Cardiac fibroblast (primary cell): ENCODE measurements at places on chromosomes 13 and 19.

DNA sequence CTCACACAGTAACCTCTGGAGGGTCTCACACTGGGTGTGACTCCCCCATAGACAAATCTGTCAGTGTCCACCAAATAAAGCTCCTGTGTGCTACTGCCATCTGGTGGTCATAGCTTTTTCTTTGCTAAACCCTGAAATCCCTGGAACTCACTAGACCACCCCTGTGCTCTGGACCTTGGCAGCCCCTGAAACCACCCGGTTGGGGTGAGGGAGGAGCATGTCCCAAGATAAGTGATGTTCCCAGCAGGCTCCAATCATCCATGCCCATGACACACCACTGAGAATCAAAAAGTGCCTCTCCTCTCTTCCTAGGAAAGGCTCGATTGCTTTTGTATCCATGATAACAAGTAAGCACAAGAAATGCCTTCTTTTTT, 6.5 kb upstream of the HSD17B14 start:
- peak; percentile 68 for DNase-seq

- no peak for DNase-seq
Measured at GRCh38 chr19:41926763-41927496, 1.3 kb downstream of the ERFL start.

GRCh38 chr13:70960841-70961443, 852.7 kb upstream of the KLHL1 start:
- peak; percentile 48 for DNase-seq

DNA sequence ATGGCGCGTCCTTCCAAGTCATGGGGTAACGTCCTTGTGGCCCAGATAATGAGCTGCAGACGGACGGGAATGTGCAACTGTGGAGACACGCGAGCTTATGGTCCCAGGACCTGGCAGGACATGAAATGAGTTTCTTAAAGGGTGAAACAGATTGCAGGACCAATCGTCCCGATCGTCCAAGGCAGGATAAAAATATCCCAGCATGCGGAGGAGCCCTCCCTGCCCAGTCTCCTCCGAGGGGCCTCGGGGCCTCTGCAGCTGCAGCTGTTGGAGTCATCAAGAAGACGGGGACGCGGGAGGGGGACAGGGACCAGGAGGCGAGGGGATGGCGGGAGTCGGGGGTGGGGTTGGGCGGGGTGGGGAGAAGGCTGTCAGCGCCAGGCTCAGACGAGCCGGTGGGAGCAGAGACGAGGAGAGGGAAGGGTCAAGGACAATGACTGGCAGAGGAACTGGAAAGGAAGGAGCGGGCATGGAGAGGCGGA, 14.4 kb upstream of the GARIN5A start:
- no peak for DNase-seq

GRCh38 chr19:49771674-49772139, 4.9 kb downstream of the AP2A1 start:
- DNase-seq = no peak

GRCh38 chr13:104987621-104988020, 1547.8 kb downstream of the EFNB2 start:
- DNase-seq = no peak

GRCh38 chr19:27833031-27833430, 1379.9 kb downstream of the UQCRFS1 start:
- peak; percentile 7 for DNase-seq

DNA sequence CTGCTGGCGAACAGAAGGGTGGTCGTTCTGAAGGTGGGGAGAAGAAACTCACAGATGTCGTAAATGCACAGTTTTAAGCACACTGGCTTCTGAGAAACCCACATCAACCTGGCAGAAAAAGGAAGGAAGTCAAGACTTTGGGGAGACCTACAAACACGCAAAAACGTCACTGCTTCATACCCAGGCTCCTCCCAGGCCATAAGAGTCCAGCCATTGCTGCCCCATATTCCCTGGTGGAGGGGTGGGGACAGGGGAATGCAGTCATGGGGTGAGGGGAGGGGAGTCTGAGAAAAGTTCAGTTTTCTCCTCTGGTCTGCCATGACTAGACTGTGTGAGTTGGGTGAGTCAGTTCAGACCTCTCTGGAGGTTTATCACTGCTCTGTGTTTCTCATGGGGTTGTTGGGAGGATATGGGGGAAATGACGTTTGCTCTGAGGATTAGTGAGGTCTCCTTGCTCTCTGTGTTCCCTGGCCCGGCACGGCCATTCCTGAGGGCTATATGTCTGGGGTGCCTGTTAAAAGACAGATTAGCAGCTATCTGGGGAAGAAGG, 139.0 kb downstream of the FLT1 start:
- DNase-seq = peak; percentile 93

DNA sequence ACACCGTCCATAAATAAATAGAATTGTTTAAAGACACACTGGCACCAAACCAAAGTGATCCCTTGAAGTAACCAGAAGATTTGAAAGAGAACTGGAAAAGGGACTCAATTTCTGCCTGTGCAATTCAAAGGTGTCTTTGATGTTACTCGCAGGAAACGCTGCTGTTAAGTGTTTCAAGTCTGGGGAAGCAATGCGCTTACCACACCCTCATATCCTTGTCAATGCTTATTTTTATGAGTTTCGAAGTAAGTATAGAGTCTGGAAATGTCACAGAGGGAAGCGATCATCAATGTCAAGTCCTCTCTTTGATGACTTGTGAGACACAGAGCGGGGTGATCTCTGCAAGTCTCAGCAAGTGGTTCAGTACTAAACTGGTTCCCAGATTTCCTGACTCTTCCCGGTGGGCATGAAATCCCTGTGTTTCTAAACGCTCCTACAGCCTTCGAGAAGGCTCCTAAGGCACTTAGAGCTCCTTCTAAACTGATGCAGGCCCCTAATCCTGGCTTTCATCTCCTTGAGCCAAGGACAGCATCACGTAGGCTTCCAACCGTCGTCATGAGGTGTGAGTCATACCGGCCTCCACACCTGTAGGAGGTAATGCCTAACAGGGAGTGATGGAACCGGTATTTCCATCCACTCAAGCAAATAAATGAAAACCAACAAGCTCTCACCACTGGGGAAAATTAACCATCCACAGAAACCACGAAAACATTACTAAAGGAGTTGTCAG, 22.8 kb downstream of the SYDE1 start:
- DNase-seq = no peak

DNA sequence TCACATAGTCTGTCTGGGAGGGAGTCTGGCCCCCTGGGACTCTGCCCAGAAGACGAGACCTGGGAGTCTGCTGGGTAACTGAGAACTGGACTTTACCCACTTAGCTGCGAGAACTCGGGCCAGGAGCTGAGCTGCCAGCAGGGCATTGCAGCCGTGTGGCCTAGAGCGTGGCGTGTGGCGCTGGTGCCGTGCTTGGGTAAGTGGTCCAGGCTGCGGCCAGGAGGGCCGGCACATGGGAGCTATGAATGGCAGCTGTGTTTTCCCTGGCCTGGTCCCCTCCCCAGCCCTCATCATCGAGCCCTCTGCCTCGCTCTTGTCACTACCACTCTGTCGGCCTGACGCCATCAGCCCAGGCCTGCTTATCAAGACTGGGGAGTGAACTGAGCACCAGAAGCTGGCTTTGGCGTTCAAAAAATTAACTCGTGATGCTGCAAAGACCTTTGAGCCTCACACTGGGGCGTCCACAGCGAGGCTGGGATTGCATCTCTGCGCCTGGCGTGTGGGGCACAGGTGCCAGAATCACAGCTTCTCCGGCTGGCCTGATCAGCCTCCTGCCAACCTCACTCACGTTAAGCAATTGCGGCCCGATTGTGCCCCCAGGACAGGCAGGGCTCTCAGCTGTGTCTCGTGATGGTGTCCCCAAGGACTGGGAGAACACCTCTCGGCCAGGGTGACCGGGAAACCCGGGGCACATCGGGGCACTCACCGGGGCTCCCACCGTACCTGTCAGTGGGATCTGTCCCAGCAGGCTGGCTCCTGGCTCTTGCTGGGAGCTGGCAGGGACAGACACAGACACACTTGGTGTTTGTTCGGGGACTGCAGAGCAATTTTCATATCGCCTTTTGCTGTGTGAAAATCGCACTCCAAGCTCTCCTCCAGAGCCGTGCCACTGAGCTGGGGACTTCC, 85.9 kb downstream of the KDM4B start:
- no peak for DNase-seq

DNA sequence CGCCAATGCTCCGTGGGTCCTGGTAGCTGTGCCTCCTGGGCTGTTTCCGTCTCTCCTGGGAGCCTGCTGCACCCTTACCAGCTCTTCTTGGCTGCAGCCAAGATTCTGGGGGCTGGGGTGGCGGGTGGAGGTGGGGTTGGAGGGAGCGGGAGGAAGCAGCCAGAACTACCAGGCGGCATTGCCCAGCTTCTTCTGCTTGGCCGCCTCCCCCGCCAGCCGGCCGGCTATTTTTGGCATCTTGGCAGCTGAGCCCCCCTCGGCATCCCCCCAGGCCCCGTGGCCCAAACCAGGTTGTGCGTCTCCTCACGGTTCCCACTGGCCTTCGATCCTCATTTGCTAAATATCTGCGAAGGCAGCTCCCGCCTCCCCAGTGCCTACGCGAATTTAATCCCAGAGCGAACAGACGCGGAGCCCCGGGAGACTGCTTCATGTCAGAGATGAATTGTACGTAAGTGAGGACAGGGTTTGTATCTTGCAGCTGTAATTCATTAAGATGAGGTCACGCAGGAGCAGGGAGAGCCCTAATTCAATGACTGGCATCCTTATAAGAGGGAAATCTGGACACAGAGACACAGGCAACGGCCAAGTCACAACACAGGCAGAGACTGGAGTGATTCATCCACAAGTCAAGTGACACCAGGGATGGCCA, 12.8 kb upstream of the PEAK3 start:
- DNase-seq = peak; percentile 74

GRCh38 chr19:17579661-17580244, 24.3 kb downstream of the COLGALT1 start:
- DNase-seq = peak; percentile 83

- DNase-seq = peak; percentile 92
Measured at GRCh38 chr19:7533925-7534480, 1.5 kb upstream of the PNPLA6 start.

GRCh38 chr13:98570929-98571372, 6.0 kb downstream of the STK24 start:
- peak; percentile 42 for DNase-seq

DNA sequence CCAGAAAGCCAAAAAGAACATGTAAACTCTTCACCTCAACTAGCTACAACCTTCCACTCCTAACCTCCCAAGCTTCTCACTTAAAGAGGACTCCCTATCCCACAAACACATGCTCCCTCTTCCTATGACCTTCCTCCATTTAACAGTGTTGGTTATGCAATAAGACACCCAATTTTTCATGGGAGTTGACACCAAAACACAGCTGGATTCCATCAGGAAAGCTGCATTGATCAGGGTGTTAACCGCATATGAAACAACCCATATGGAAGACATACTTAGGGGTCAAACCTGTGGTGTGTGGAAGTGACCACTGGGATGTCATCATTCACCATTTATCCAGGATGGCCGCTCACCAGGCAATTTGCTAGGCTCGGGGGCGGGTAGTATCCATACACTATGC, 21.9 kb downstream of the ZNF473 start:
- no peak for DNase-seq

- DNase-seq = no peak
Measured at GRCh38 chr13:111115061-111115964, at the start of gene ARHGEF7. TSS of gene ARHGEF7 (plus strand) at chr13:111115310. CDS start at chr13:111115527, 217 bp downstream.

- DNase-seq = no peak
Measured at GRCh38 chr13:114090476-114090875, 41.9 kb downstream of the RASA3 start.

DNA sequence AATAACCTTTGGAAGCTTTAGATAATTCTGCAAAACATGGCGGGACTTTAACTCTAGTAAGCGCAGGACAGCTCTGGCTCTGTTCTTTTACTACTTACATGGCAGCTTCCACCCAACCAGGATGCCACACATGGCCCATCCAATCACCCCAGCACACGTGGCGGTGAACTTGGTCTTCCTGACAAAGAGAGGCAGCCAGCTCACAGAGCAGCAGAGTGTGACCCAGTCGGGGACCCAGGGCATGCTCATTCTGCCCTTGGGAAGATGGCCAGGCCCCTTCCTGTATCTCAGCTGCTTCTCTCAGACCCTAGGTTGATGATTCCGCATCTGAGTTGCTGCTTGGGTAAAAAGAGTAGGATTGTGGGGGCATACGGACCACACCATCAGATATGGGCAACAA, 172.1 kb downstream of the USP12 start:
- DNase-seq = no peak

DNA sequence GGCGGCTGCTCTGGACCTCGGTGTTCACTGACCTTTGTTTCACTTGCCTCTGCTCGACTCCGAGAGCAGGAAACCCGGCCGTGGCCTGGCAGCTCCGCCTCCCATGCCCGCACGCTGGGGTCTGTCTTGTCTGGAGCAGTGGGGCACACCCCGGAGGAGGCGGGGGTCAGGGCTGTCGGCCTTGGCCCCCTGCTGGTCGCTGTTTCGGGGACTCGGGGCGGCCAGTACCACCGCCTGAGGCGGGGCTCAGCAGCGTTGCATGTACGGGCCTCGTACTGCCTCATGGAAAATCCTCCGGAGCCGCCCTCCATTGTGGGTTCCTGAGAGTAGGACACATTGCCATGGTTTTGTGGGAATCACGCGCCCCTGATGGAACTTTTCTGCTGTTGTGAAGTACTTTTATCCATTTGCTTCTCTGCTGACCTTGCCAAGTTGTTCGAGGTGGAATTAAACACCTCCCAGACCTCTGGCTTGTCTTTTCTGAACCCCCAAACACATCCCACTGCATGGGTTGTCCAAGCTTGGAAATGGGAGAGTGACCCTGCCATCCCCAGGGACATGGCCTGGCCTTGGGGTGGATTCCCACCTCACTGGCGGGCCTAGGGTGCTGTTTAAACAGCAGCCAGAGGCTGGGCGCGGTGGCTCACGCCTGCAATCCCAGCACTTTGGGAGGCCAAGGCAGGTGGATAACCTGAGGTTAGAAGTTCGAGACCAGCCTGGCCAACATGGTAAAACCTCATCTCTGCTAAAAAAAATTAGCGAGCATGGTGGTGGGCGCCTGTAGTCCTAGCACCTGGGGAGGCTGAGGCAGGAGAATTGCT, 5.5 kb upstream of the NDUFS7 start:
- DNase-seq = no peak

DNA sequence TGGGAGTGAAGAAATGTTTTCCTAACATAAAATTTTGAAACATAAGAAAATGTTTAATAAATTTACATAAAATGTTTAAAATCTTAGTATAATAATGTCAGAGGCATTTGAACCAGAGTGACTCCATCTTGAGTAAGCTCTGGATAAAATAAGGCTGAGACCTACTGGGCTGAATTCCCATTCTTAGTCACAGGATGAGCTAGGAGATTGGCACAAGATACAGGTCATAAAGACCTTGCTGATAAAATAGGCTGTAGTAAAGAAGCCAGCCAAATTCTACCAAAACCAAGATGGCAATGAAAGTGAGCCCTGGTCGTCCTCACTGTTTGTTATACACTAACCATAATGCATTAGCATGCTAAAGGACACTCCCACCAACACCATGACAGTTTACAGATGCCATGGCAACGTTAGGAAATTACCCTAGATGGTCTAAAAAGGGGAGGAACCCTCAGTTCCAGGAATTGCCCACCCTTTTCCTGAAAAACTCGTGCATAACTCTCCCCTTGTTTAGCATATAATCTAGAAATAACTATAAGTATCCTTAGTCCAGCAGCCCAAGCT, 1184.0 kb downstream of the UQCRFS1 start:
- DNase-seq = no peak

DNA sequence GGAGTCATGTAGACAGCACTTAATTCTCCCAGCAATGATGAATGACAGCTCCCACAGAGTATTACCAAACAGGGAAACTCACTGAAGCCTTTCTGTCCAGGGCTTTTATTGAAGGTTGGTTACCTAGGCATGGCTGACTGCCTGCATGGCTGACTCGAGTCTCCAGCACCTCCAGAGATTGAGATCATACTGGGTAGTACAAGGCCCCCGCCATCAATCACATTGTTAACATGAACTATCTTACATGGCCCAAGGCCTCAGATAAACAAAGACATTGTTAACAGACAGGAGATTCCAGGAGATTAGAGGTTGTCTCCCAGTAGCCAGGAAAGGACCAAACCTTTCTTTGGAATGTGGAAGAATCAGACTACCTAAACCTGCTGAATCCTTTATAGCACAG, 128.3 kb upstream of the LSM14A start:
- DNase-seq = no peak
